DMS 273 treated with DMSO at 0.1 percent for 48 hours (cell line): ENCODE measurements at places on chromosomes 16 and 17.

- no peak for DNase-seq
Observed at GRCh38 chr17:13005530-13005929, 12.3 kb downstream of the ELAC2 start.

DNA sequence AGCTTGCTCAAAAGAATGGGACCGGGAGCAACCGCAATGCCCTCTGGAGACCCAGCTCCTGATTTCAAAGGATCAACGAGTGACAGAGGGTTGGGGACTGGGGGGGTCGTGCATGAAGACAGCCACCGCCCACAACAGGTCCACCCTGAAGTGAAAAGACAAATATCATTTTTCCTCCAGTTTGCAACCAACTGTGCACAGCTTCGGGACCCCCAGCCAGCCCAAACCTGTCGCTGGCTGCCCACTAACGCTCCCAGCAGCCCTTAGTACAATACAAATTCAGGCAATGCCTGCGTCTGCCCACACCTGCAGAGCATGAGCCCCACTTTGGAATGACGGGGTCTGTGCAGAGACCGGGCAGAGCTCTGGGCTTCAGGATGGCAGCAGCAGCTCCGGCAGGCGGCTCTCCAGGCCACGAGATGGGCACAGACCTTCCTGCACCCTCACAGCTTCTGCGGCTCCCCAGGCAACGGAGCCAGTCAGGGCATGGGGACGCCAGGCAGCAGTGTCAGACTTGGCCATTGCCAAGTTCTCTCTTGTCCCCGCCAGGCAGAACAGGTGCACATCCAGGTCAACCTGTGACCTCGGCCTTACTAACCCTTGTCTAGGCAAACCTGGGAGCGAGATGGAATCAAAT is 60.1 kb downstream of the TBC1D16 start:
- no peak for DNase-seq

DNA sequence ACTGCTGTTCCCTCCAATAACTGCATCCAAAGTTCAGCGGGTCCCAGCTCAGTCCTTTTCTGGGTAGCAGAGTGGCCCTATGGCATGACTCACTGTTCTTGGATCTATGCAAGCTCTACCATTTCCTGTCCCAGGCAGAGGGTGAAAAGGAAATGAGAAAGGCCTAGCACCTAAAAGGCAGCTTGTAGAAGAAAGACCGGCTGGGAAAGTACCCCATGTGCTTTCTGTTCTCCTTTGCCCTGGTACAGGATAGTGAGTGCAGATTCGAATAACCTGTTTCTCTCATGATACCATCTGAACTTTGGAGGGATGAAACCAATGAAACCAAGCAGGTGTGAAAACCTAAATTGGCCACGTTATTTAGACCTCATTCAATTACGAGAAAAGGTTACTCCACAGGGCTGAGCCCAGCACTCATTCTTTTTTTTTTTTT is 12.7 kb upstream of the HASPIN start:
- DNase-seq, result no peak

DNA sequence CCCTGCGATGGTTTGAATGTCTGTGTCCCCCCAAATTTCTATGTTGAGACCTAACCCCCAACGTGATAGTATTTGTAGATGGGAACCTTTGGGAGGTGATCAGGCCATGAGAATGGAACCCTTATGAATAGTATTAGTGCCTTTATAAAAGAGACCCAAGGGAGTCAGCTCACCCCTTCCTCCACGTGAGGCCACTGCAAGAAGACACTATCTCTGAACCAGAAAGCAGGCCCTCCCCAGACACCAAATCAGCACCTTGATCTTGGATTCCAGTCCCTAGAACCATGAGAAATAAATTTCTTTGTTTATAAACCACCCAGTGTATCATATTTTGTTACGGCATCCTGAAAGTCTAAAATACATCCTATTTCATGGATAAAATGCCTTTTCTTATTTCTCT is 64.4 kb upstream of the LRRC37A3 start:
- DNase-seq, result no peak

DNA sequence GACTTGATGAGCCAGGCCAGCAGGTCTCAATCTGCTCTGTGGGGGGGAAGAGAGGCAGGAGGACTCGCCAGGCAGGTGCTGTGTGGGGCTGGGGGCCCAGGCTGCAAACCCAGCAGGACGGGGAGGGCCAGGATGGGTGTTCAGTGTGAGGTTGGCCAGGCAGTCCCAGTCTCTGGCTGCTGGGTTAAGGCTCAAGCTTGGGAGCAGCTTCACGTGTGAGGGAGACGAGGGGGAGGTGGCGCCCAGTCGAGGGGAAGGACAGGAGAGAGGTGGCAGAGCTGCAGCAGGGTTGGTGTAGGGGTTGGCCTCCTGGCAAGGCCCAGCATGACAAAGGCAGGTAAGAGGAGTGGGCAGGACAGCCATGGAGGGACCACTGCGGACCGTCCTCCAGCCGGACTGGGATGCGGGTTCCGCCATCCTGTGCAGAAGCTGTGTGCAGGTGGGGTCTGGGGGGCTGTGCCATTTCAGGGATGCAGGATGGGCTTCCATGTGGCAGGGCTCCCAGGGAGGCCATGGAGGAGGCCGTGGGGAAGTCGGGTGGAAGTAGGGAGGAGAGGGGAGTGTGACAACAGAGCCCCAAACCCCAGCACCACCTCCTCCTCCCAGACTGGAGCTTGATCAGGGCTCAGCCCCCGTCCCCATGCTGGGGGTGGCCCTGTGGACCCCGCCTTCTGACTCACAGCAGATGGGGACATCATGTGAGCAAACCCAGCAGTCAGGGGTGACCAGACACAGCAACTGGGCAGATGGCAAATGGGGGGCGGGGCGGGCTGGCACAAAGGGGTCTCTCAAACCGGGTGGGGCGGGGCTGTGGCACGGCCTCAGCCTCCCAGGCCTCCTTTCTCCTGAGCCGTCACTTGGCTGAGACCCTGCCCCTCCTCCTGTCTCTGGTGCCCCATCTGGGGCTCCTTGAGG is 2.8 kb downstream of the ADGRG1 start:
- DNase-seq, result no peak

DNA sequence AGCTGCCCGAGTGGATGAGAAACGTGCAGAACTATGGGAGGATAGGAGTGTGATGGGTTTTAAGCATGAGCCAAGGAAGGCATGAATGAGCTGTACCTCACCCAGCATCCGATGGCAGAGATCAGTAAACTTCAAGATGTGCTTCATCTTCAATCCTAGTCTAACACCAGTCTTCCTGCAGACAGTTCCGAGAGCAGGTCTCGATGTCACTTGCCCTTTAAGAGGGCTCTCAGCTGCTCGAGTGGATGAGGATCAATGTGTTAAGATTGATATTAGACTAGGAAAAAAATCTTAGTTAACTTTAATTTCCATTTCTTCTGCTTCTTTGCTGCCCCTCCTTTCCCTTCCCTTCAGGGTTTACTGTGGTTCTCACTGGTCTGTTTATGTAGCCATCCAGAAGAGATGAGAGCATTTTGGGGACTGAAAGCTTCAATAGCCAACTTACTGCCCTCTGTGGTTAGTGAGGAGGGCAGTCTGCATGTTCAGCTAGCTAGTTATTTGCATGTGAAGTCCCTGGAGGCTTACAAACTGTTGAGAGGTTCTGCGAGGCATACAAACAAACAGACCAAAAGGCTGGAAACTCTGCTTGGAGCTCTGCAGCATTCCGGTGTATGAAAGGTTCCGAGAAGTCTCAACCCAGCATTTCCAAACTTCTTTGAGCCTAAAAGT is 15.3 kb downstream of the KLHL36 start:
- no peak for DNase-seq

- DNase-seq, result no peak
Observed at GRCh38 chr16:57798267-57798810, 4.0 kb downstream of the KIFC3 start.

- no peak for DNase-seq
Observed at GRCh38 chr17:44417553-44417952, 28.1 kb upstream of the ITGA2B start.

- no peak for DNase-seq
Observed at GRCh38 chr17:73336408-73337329, 24.9 kb upstream of the CDC42EP4 start.

GRCh38 chr17:44222112-44222869 is 2.8 kb upstream of the UBTF start:
- peak; percentile 89 for DNase-seq

GRCh38 chr17:74654742-74655141 is 31.2 kb upstream of the CD300E start:
- no peak for DNase-seq

DNA sequence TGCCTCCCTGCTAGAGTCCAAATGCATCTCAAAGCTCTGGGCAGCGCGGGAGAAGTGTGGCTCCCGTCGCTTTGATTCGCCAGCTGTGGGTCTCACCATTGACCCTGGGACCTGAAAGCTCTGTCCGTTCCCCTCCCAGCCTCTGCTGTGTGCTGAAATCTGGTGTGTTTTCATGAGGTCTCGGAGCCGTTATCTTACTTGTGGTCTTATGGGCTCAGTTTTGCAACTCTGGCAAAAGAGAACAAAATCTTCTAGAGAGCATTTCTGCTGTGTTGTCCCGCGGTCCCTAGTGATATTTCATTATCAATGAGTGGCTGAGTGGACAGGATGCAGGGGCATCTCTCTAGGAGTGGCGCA is 13.3 kb downstream of the CRISPLD2 start:
- DNase-seq, result no peak

DNA sequence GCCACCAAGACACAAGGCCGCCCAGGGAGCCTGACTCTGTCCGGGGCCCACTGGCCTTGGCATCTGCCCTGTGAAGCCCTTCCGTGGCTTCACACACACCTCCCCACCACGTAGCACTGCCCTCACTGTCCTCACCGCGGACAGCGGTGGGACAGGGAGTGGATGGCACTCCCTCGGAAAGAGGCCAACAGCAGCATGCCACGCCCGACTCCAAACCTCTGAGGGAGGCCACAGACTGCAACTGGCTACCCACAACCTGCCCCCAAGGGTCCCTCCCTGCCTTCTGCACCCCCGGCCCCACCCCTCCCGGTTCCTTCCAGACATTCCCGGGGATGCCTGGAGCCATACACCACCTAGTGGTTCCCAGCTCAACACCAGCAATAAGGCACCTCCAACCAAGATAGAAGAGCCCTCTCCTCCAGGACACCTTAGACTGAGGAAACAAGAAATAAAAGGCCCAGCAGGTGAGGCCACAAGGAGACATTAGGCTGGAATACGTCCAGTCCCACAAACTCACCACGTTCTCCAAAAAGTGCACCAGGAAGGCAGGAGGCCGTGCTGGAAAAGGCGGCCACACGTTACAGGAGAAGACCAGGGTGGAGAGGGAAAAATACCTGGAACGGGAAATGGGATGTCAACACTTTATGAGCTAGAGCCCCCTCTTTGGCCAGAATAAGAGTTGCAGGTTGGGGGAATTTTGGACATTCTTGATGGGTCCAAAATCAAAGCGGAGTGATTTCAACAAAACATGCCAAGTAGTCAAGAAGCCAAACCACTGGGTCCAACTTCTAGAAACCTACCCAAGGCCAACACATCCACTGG is 310.0 kb downstream of the SOX9 start:
- no peak for DNase-seq

GRCh38 chr17:17934806-17935205 is 37.4 kb downstream of the TOM1L2 start:
- no peak for DNase-seq

GRCh38 chr17:64635647-64636305 is 26.3 kb downstream of the SMURF2 start:
- DNase-seq, result no peak

- no peak for DNase-seq
Observed at GRCh38 chr17:15265131-15265530, at the start of gene PMP22. Gene PMP22 (minus strand): TSS chr17:15265326. CDS start chr17:15260727, 4,599 bp downstream.

DNA sequence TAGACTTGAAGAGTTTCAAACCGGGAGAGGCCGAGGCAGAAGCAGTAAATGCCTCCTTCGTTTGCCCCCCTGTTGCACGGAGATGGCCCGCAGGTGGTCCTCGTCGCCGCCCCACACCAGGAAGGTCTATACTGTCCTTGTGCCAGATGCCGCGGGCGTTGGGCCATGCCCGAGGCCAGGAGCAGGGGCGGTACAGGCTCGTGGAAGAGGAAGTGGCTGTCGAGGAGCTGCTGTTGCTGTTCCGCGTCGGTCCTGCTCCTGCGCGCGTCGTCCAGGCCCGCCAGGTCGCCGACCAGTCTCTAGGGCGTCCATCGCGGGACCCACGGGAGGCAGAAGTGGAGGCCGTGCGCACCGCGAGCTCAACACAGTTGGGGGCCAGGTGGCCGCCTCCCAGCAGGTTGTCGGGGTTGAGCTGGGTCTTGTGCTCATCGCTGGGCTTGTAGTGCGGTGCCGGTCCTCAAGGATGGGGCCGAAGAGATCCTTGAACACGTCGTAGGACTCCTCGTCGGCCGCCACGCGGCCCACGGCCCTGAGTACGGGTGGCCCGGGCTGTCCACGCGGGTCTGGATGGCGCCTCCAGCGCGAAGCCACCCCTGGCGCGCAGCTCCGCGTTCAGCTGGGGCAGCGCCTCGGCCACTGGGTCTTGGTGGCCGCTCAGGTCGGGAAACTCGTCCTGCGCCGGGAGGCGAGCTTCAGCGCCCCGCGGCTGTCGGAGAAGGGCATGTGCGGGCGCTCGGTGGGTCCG is 13.1 kb upstream of the C16orf87 start:
- DNase-seq, result no peak

- DNase-seq, result no peak
Observed at GRCh38 chr16:84600343-84601229, 17.3 kb downstream of the COTL1 start.
